ENCODE measurements at places on chromosomes 4 and X.

DNA sequence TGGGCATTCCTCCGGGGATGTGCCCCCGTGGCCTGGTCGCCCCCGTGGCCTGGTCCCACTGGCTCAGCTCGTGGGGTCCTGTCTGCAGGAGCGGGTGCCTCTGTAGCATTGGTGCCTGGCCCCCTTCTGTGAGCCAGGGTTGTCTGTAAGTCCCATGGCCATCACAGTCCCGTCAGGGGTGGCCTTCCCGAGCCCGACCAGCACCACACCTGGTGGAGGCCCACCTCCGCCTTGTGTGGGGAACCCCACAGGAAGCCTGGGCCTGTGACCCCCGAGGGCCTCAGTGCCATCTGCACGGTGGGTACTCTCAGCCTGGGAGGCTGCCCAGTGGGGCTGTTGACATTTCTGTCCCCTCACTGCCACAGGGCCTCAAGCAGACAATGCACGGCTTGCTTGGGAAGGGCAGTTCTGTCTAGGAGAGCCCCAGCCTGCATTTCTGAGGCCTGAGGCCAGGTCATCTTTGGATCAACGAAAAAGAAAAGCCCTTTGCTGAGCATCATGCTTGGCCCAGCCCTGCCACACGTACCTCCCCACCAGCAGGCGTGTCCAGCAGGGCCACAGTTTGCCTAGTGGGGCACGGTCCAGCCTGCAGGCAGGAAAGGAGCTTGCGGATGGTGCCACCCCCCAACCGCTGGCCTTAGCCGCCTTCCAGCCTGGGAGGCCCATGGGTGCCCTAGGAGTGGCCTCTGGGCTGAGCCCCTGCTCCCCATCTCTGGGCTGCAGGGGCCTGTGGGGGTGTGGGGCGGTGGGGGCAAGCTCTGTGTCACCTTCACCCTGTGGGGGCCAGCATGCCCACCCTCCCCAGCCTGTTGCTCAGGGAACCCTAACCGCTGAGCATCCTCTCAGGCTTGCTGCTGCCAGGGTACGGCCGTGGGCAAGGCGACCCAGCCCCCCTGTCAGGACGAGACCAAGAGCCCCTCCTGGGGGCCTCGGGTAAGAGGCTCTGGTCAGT lies 23.2 kb downstream of the NKX1-1 start:
- H3K4me1 ChIP-seq: peaks cover 11% of the 10 kb centered on the region
- peaks cover 7% of the 10 kb centered on the region for H3K36me3 ChIP-seq
- H3K27ac ChIP-seq: no peak overlapping the region
- H3K27me3 ChIP-seq: peaks cover 5% of the 10 kb centered on the region
- H3K4me3 ChIP-seq: no peak overlapping the region

GRCh38 chr4:157514711-157515110 lies 294.2 kb downstream of the GRIA2 start:
- no peaks in the 10 kb centered on the region for H3K27me3 ChIP-seq
- no peaks in the 10 kb centered on the region for H3K36me3 ChIP-seq
- peak overlapping the region; percentile 18 for H3K27ac ChIP-seq

DNA sequence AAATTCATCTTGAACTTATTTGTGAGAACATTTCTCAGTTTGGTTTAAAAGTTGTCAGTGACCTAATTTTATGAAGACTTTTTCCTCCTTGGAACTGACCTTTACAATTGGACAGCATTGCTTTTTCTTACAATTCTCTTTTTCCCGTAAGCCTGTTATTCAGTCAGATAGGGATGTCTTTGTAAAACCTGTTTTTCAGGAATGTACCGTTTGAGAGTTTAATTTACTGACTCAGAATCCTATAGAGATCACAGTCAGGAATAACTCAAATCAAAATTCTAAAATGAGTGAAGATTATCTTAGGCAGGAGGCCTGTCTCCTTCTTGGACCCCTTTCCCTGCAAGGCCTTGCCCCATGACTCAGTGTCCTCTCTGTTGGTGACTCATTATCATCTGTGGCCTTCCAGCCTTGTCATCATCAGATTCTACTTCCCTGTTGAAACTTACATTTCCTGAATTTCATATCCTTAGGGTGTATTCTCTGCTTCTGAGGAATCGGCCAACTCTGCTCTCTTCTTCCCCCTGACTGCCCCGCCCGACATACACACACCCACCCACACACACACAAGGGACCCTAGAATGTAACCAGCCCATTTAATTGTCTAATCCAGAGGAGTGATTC lies 99.8 kb downstream of the ARHGAP10 start:
- DNase-seq: no peak
- no peaks in the 10 kb centered on the region for H3K36me3 ChIP-seq
- H3K27ac ChIP-seq: no peak overlapping the region
- H3K4me3 ChIP-seq: no peak overlapping the region
- H3K4me1 ChIP-seq: peaks cover 17% of the 10 kb centered on the region

DNA sequence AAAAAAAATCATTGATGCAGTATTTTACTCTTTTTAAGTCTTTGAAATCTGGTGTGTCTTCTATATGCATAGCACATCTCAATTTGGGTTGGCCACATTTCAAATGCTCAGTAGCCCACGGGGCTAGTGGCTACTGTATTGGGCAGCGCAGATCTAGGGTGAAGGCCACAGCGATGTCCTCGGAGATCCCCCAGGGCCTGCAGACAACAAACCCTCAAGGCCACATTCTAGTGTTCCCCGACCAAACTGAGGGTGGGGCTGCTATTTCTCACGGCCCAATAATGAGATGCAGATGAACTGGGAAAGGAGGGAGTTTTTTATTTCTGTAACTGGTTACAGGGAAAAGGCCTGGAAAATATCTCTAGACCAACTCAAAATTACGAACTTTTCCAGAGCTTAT lies 23.6 kb downstream of the NYX start:
- peaks cover 5% of the 10 kb centered on the region for H3K4me1 ChIP-seq
- no peaks in the 10 kb centered on the region for H3K36me3 ChIP-seq
- DNase-seq: no peak

DNA sequence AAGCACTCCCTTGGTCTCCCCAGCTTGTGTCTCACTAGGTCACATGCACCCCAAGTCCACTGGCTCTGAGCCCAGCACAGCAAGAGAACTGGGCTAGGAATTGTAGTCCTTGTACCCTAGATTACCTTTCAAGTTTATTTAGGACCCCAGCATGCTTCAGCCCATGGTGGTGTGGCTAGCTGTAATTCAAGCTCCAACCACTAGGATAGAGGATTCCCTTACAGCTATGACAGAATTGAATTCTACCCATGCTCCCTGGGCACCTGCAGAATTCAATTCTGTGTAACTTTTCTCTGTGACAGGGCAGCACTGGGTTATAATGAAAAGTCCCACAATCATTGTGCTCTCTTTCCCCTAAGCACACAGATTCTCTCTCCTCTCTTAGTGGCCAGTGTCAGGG lies 253.8 kb upstream of the DMD start:
- H3K4me3 ChIP-seq: no peak overlapping the region
- no peaks in the 10 kb centered on the region for H3K27me3 ChIP-seq
- no peaks in the 10 kb centered on the region for H3K36me3 ChIP-seq
- no peak overlapping the region for H3K27ac ChIP-seq

- no peak overlapping the region for H3K4me3 ChIP-seq
- peaks cover 9% of the 10 kb centered on the region for H3K4me1 ChIP-seq
- no peaks in the 10 kb centered on the region for H3K27me3 ChIP-seq
- no peaks in the 10 kb centered on the region for H3K36me3 ChIP-seq
- H3K27ac ChIP-seq: no peak overlapping the region
- no peak for DNase-seq
These were observed 1527.3 kb downstream of the TECRL start for GRCh38 chr4:62881901-62882300.

- peaks cover 3% of the 10 kb centered on the region for H3K4me1 ChIP-seq
- DNase-seq: no peak
- H3K27ac ChIP-seq: no peak overlapping the region
These were observed 541.8 kb upstream of the SMIM31 start for GRCh38 chr4:164212134-164212533.

- DNase-seq: no peak
- no peaks in the 10 kb centered on the region for H3K27me3 ChIP-seq
- no peaks in the 10 kb centered on the region for H3K36me3 ChIP-seq
- H3K4me1 ChIP-seq: peaks cover 23% of the 10 kb centered on the region
These were observed 97.2 kb downstream of the MAB21L2 start for GRCh38 chr4:150679018-150679764.

DNA sequence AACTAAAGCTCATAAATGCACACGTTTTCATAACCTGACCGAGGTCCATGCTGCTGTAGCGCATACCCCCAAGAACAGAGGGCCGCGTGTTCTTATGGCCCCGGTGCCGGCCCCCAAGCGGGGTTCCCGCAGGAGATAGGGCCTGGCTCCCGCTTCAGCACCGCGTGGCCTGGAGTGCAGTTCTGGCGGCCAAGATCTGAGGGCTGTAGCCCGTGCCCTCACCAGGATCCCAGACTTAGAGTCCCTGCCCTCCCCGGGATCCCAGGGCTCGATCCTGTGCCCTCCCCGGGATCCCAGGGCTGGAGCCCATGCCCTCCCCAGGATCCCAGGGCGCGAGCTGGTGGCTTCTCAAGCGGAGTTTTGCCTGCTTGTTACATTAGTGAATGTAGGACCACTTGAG lies 1.0 kb upstream of the GRPEL1 start:
- H3K27me3 ChIP-seq: peaks cover 8% of the 10 kb centered on the region
- H3K4me3 ChIP-seq: peak overlapping the region; percentile 93
- H3K27ac ChIP-seq: peak overlapping the region; percentile 82
- H3K36me3 ChIP-seq: no peaks in the 10 kb centered on the region
- peaks cover 7% of the 10 kb centered on the region for H3K4me1 ChIP-seq
- no peak for DNase-seq

DNA sequence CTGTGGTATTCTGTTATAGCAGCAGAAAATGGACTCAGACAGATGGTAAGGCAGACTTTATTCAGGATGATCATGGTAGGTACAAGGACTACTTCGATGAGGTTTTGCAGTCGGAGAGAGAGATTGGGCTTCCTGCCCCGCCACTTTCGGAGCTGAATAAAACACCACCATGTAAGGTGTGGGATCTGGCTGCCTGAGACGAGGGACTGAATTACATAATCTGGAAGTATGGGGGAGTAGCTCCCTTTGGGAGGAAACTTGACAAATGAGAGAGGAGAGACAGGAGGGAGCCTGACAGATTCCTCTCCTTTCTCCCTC lies 255.5 kb upstream of the GATB start:
- H3K4me3 ChIP-seq: no peak overlapping the region
- H3K4me1 ChIP-seq: no peaks in the 10 kb centered on the region
- peaks cover 5% of the 10 kb centered on the region for H3K36me3 ChIP-seq
- H3K27me3 ChIP-seq: peaks cover 2% of the 10 kb centered on the region
- no peak overlapping the region for H3K27ac ChIP-seq
- no peak for DNase-seq

DNA sequence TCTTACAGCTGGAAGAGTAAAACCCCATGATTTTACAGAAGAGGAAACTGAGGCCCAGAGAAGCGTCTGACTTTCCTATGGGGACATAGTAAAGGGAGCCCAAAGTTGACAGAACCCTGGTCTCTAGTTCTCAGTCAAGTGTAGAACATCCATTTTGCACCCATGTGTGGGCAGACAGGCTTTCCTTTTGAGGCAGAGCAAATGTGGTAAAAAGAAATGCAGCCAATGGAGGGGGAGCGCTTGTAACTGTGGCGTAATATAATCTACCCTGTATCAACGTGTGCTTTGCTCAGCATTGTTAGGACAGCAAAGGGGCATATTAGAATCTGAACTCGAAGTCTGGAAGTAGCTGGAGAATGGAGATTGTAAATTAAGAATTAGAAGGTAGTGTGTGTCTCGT lies 8.8 kb downstream of the MAMLD1 start:
- no peak overlapping the region for H3K27ac ChIP-seq
- no peaks in the 10 kb centered on the region for H3K27me3 ChIP-seq
- H3K36me3 ChIP-seq: no peaks in the 10 kb centered on the region

- peaks cover 4% of the 10 kb centered on the region for H3K36me3 ChIP-seq
- peak; percentile 39 for DNase-seq
- H3K4me3 ChIP-seq: peak overlapping the region; percentile 96
These were observed 100.8 kb upstream of the TENM3 start for GRCh38 chr4:182142176-182143085.

- peaks cover 10% of the 10 kb centered on the region for H3K4me1 ChIP-seq
- H3K27ac ChIP-seq: no peak overlapping the region
- H3K27me3 ChIP-seq: no peaks in the 10 kb centered on the region
- H3K36me3 ChIP-seq: no peaks in the 10 kb centered on the region
These were observed 125.2 kb downstream of the STIM2 start for GRCh38 chr4:26985873-26986272.

DNA sequence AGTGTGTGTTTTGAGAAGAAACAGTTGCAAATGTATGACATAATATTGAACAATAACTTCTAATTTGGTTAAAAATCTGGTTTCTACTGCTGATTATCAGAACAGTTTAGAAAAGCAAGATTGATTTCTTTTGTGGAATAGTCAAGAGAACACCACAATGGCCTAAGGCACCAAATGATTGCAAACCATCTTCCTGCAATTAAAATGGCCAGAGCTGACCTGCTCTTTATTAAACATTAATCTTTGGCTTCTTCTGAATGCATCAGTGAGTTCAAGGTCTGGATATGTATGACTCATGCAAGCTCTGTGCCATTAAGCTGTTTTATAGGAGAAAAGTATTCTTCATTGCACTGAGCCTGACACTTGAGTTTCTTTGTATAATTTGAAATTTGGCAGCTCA lies 107.8 kb upstream of the PDHA2 start:
- H3K27me3 ChIP-seq: peaks cover 2% of the 10 kb centered on the region
- no peak for DNase-seq
- H3K36me3 ChIP-seq: no peaks in the 10 kb centered on the region
- no peak overlapping the region for H3K4me3 ChIP-seq
- H3K4me1 ChIP-seq: no peaks in the 10 kb centered on the region

DNA sequence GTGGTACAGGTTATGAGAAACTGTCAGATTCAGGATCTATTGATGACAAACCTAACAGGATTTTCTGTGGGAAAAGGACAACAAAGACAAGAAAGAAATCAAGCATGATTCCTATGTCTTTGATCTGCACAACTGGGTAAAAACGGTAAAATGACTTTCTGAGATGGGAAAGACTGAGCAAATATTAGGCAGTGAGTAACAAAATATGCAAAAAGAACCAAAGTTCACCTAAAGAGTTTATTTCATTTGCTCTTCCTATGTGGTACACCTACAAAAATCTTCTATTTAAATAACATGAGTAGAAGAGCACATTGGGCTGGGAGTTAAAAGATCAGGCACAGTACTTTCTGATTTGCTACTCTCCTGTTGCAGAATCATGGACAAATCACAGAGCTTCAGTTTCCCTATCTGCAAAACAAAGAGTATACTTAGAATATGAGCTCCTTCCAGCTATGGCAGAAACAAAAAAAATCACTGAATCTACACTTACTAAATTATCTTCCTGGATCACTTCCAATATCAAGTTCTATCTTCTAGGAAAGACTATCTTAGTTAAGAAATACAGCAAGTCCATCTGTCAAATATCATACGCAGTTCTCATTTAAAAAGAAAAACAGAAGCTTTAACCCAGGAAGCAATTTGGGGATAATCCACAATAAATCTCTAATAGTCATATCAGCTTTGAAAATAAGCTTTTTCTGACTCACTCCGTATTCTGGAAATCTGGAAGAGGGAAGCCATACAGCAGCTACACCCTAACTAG lies 37.4 kb downstream of the NFXL1 start:
- no peaks in the 10 kb centered on the region for H3K27me3 ChIP-seq
- peaks cover 18% of the 10 kb centered on the region for H3K36me3 ChIP-seq
- no peaks in the 10 kb centered on the region for H3K4me1 ChIP-seq
- no peak overlapping the region for H3K27ac ChIP-seq
- DNase-seq: no peak

- no peak overlapping the region for H3K4me3 ChIP-seq
- H3K27ac ChIP-seq: no peak overlapping the region
- no peaks in the 10 kb centered on the region for H3K36me3 ChIP-seq
- H3K4me1 ChIP-seq: no peaks in the 10 kb centered on the region
These were observed 921.3 kb downstream of the NLGN4X start for GRCh38 chrX:5307416-5307815.

All from glutamatergic neuron (in vitro differentiated cells).